ENCODE measurements at places on chromosomes 2 and 18.

DNA sequence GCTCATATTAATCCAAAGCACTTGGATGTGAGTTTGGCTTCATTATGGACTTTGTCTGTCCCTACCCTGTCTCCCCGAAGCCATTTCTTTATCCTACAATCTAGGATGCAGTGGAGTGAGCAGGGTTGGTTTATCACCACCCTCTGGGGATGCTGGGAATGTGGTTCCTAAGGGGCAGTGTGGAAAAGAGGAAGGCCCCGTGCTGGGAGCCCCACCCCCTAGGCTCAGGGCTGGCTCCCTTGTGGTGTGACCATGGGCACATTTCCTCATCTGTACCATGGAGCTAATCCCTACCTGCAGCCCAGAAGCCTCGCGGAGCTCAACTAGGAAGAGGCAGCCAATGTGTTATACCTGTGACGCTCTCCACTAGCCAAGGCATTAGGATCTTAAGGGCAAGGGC, 92.5 kb downstream of the TGOLN2 start:
- no peak for DNase-seq

DNA sequence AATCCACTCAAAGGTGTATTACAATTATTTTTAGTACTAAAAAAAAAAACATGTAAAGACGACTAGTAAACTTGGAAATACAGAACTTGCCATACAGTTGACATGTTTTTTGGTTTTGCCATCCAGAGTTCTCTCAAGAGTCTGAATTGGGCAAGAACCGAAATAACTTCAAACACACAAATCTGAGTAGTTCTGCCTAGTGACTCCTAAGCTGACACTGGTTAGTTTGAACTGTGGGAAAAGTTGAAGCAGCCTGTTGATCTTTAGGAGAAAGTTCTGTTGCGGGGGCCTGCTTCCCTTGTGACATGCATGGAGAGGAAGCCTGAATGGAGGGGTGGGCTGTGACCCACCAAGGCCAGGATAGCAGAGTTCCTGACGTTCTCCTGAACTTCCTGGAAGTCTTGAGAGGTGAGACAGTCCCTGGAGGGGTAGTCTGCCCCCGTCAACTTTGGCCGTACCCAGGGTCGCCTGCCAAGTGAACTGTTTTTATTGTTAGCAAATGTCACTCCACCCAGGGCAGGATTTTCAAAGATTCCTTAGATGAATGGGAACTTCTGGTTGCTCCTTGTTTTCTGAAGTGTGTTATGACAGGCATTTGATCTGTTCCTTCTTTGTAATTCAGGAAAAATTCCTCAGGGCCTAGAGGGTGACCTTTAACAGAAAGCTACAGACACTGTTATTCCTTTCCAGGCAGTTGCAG, 85.6 kb upstream of the SPTBN1 start:
- DNase-seq: no peak

- DNase-seq: no peak
Observed at GRCh38 chr2:113005030-113005509, at the start of gene IL36A. Gene IL36A (plus strand): TSS chr2:113005459. CDS start chr2:113005872, 413 bp downstream.

DNA sequence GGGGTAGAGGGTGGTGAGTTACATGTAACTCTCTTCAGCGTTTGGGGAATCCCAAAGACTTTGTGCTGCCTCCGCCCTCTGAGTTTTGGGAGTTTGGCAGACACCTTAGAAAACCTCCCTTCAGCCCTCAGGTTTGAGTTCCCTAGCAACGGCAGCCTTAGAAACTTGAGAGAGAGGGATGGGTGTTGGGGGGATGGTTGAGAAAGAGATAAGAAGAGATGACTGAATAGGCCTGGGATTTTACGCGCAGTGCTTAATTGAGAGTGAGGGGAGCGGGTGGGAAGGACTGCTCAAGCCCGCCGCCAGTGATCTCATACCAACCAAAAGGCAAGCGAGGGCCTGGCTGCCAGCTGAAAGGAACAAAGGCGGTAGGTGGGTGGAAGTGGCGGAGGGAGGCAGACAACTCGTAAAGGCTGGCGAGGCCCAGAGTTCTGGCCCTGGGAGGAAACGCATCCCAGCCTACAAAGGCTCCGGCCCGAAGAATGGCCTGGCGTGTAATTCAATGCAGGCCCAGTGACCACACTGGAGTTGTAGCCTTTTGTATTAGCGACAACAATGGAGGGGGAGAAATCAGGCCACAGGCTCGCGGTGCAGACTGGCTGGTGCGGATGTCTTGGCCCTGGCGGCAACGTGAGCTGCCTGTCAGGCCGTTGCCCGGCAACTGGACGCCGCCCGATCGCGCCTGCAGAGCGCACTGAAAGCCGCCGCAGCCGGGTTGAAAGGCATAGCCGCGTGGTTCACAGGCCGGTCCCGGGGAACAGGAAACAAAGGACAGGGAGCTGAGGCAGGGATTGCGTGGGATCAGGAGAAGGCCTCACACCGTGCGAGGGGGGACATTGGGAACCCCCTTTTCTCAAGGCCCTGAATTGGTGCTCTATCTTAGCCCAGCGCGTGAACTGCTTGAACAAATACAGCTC, 39.9 kb upstream of the DARS1 start:
- DNase-seq: no peak

DNA sequence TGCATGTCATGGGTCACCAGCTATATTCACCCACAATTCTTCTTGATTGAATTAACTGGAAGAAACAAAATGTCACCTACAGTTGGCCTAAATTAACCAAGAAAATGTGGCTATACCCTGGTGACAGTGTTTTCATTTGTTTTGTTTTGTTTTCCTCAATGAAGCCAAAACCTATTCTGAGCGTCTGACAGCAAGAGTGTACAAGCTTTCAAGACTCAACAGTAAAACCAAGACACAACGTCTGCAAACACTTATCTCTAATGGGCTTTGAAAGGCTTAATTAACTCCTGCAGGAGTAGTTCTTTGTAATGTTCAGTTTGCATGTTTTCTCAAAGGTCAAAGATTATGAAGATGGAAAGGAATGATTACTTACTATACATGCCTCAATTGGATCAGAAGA, 827.6 kb upstream of the KLHL29 start:
- DNase-seq: no peak

- DNase-seq: no peak
Observed at GRCh38 chr2:191029280-191029950, 15.4 kb upstream of the STAT1 start.

DNA sequence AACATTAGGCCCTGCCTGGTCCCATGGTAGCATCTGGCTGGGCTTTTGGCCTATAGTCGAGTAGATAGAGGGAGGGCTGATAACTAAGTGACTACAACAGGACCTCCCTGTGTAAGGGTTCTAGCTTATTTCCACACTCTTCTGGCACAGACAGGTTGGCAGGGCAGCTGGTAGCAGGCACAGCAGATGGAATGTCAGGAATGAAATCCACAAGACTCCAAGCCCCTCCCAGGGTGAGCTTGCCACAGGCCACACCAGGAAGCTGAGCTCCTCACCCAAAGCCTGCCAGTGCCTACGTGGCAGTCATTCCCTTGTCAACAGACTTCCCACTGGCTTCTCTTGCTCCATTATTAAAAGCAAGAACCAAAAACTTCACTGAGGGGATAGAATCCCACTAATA, 20.7 kb upstream of the C1QL2 start:
- DNase-seq: peak; percentile 38
